ENCODE measurements at places on chromosomes 6 and 20. TPM values are rescaled to one million over a fixed set of nuclear protein-coding genes. Genes with fewer than 3 reads are reported as not detected.

ARMH2 gene
- polyA plus RNA-seq: not detected

ATAT1 gene
- polyA plus RNA-seq: 7.7 TPM

THBS2 gene
- 378 TPM for polyA plus RNA-seq

KCNK16 gene
- not detected for polyA plus RNA-seq

SLC22A2 gene
- polyA plus RNA-seq: 3.9 TPM

MAP3K7 gene
- polyA plus RNA-seq: 14.0 TPM

DEFB124 gene
- not detected for polyA plus RNA-seq

SCRT2 gene
- polyA plus RNA-seq: not detected

E2F1 gene
- polyA plus RNA-seq: 1.6 TPM

JPH2 gene
- 19.4 TPM for polyA plus RNA-seq

C6orf52 gene
- 2.4 TPM for polyA plus RNA-seq

CFAP206 gene
- 0.46 TPM for polyA plus RNA-seq

SLC17A3 gene
- polyA plus RNA-seq: not detected

HLA-DQB2 gene
- not detected for polyA plus RNA-seq

SCAF8 gene
- polyA plus RNA-seq: 12.5 TPM

C6orf141 gene
- not detected for polyA plus RNA-seq

GLP1R gene
- polyA plus RNA-seq: not detected

TMEM63B gene
- polyA plus RNA-seq: 6.1 TPM

BPI gene
- polyA plus RNA-seq: not detected

MYL9 gene
- 1,693 TPM for polyA plus RNA-seq

F13A1 gene
- 16.8 TPM for polyA plus RNA-seq

SSTR4 gene
- polyA plus RNA-seq: not detected

CLDN20 gene
- polyA plus RNA-seq: not detected

SLC17A2 gene
- not detected for polyA plus RNA-seq

PEDS1 gene
- polyA plus RNA-seq: 6.5 TPM

MACROD2 gene
- 0.90 TPM for polyA plus RNA-seq

VIP gene
- polyA plus RNA-seq: not detected

ZNF165 gene
- 0.61 TPM for polyA plus RNA-seq

OXT gene
- 2.2 TPM for polyA plus RNA-seq

APOM gene
- polyA plus RNA-seq: not detected

HLA-DRB5 gene
- polyA plus RNA-seq: 0.88 TPM

RSPH4A gene
- polyA plus RNA-seq: 0.51 TPM

LAMA2 gene
- polyA plus RNA-seq: 6.0 TPM

SLC2A10 gene
- polyA plus RNA-seq: 9.7 TPM

SNAP25 gene
- 2.1 TPM for polyA plus RNA-seq

ZNF337 gene
- polyA plus RNA-seq: 20.4 TPM

SMIM28 gene
- not detected for polyA plus RNA-seq

BPIFA1 gene
- polyA plus RNA-seq: not detected

GMPR gene
- polyA plus RNA-seq: 34.5 TPM

GTSF1L gene
- polyA plus RNA-seq: not detected

SLC32A1 gene
- polyA plus RNA-seq: not detected

DNMT3B gene
- polyA plus RNA-seq: 0.25 TPM

FAM209B gene
- polyA plus RNA-seq: 0.92 TPM

OR2H1 gene
- not detected for polyA plus RNA-seq

OR2B6 gene
- not detected for polyA plus RNA-seq

TRAPPC3L gene
- polyA plus RNA-seq: 1.8 TPM

POPDC3 gene
- 0.38 TPM for polyA plus RNA-seq

CST1 gene
- polyA plus RNA-seq: not detected

TRIM31 gene
- polyA plus RNA-seq: 0.79 TPM

BANF2 gene
- not detected for polyA plus RNA-seq

CFB gene
- polyA plus RNA-seq: 26.4 TPM
